ENCODE measurements at places on chromosomes 1 and 21.

DNA sequence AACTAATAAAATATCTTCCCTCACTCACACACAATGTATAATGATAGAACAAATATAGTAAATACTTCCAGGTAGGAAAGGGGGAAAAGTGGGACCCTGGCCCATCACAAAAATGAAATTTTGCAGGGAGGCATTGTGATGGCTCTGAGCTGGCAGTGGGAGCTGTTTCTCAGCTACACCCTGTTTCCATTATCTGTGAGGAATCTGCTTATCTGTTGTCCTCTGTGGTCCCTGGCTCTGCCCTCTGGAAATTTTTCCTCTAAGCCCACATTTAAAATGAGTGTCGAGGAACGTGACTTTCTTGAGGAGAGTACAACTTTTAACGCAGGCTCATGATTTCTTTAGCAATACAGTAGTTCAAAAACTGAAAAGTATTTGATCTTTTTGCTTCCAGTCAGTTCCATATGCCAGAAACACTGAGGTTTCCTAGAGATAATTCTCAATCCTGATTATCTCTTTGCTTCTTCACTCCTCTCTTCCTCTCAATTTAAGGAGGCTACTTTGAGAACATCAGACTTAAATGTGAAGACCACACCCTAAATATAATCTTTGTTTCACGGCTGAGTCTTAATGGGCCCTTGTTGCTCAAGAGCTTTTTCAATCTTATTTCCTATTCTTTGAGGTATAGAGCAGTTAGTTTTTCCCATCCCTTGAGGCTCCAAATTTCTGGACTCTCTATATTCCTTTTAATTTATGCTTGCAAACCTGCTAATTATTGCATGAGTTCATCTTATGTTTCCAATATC, 5.0 kb upstream of the EEIG2 start:
- DNase-seq: no peak

GRCh38 chr1:206766251-206766856, 4.2 kb upstream of the IL19 start:
- peak; percentile 68 for DNase-seq

- no peak for DNase-seq
These were observed 9.5 kb downstream of the CD5L start for GRCh38 chr1:157831968-157832626.

GRCh38 chr1:53413175-53414001, 45.8 kb upstream of the DMRTB1 start:
- DNase-seq: peak; percentile 38

DNA sequence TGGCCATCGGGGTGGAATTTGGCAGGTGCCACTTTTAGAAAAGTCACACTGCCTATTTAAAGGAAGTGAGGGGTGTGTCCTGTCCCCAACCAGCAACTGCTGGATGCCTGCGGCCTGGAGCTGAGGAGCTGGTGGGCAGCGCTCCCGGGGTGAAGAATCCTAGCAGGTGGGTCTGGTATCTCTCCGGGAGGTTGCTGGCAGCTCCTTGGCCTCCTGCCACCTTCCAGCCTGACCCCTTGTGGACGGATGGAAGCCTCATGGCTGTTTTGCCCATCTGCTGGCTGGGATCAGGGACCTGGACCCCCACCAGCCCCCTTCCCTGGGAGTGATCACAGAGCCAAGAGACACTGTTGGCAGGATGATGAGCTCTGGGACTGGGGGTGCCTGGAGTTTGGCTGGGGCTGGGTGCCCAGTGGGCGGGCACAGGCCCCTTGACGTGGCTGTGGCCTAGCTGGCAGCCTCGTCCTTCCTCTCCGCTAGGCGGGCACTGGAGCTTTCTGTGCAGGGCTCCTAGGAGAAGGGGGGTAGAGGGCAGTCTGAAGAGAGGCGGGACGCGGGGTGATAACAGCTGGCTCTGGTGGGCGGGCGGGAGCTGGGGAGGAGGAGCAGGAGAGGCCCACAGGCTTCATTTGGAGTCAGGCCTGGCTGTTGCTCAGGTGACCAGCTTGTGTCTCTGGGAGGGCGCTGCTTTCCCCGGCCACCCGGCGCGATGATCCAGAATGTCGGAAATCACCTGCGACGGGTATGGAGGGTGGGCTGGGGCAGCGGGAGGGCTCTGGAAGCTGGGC, at the start of gene ACOT11:
Gene ACOT11, plus strand, starts transcription at position 628 of the 788 bp plus-strand sequence. Its CDS starts 82 bp downstream, at position 710.
- no peak for DNase-seq

- no peak for DNase-seq
These were observed 1.4 kb downstream of the CFAP45 start for GRCh38 chr1:159898527-159898926.

DNA sequence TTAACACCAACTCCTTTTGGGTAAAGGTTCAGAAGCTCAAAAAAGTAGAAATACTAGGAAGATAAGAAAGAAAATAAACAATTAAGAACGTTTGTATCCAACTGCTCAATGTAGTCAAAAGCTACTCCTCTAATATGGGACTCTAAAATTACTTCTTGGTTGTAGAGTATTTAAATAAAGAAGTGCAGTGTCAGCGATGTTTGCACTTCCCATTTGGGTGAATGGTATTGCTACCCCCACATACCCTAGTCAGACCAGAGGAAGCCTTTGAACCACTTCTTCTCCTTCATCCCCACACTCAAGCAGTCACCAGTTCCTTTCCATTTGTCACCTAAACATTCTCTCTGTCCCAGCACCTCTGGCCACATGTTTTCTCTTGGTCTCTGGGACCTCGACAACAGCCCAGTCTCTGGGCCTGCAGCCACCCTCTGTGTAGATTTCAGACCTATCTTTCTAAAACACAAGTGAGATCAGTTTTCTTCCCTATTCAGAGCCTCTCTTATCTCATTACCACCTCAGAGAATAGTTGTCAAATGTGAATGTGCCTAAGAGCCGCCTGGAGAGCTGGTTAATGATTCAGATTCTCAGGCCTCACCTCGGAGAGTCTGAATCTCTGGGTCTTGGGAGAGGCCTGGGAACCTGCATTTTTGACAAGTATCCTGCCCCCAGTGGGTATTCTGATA, 109.8 kb downstream of the OMA1 start:
- no peak for DNase-seq

DNA sequence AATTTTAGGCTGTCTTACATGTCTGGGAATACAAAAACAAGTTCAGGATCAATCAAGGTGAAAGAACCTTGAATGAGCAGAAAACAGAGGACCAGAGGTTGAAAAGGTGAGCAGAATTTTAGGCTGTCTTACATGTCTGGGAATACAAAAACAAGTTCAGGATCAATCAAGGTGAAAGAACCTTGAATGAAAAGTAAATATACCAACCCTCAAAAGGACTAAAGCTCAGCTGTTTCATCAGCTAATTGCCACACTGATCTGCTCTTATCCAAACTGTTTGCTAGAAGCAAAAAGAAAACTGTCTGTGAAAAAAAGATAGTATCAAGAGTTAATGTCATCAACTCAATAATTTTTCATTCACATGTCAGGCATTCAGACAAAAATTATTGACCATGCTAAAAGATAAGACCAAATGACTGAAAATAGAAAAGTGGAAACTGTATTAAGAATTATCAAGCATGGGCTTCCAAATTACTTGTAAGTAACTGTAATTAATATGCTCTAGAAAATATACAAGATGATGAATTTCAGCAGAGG, 69.2 kb downstream of the LTN1 start:
- no peak for DNase-seq

GRCh38 chr1:17678011-17678410, 77.1 kb upstream of the ACTL8 start:
- no peak for DNase-seq

GRCh38 chr1:199545780-199546179, 481.7 kb upstream of the NR5A2 start:
- no peak for DNase-seq

GRCh38 chr1:95236784-95237575, 3.0 kb downstream of the RWDD3 start:
- no peak for DNase-seq

DNA sequence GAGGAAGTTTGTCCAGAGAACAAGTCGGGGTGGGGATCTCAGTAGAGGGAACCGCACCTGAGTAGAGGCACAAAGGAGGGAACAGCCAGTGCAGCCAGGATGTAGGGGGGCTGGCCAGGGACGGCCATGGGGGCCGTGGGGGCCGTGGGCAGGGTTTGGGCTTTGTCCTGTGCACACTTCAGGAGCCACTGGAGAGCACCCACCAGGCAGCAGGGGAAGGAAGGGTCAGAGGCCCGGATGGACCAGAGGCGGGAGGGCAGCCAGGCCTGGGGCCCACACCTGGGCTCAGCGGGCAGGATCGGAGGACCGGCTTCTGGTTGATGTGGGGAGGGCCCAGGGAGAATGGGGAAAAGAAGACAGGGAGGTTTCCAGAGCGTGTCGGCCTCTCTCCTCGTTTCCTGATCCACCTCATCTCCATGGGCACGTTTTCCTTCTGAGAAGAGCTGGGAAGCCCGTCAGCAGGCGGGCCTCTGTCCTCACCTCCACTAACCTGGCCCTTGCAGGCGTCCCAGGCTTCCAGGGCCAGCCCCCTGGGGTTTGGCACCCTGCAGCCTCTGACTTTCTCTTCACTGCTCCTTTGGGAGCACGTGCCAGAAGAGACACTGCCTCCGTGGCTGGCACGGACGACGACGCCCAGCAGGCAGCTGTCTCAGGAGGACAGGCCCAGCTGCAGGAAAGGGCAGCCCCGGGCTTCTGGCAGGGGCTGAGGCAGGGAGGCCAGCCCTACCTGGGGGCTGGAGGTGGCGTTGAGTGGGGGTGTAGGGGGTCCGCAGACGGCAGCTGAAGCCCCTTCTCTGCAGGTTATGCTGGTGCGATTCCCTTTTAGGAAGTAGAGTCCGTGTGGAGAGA, 16.8 kb upstream of the PDXK start:
- no peak for DNase-seq

DNA sequence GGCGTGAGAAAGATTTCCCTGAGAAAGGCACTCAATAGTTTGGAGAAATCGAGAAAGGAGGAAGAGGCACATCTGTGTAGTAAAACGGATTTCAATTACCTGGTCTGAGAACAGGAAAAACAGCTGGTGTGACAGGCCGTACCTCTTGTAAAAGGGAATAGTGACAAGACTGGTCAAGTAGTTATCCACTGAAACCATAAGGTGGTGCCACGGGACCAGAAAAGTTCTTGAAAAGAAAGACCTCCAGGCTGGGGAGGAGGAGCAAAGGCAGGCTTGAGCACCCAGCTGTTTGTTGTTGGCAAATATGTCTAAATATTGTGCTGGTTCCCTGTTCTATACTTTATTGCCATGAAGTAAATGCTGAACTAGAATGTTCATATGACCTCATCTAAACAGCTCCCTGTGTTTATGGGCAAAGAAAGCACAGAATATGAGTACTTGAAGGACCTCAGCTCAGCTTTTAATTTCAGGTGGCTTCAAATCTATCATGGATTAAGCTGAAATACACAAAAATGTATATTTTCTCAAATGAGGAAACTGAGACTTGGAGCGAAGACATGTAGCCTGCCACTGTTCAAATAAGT, 4.0 kb downstream of the HAO2 start:
- DNase-seq: no peak

GRCh38 chr1:193141804-193142203, 20.0 kb downstream of the CDC73 start:
- DNase-seq: no peak

DNA sequence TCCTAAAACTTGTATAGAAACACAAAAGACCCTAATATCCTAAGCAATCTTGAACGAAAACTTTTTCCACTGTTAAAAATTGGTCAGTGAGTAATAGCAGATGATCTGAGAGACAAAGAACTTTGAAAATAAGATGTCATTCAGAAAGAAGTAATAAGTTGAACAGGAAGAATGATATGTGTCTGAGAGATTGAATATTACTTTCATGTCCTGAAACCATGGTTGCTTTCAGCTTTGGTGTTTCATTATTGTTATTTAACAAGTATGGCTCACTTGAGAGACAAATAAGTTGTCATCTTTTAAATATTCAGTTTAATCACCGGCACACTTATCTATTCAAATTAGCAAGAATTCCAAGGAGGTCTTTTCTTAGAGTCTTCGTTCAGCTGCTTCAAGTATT, 11.4 kb downstream of the PRKACB start:
- DNase-seq: no peak

- no peak for DNase-seq
These were observed 177.0 kb upstream of the TNR start for GRCh38 chr1:175920381-175920780.

DNA sequence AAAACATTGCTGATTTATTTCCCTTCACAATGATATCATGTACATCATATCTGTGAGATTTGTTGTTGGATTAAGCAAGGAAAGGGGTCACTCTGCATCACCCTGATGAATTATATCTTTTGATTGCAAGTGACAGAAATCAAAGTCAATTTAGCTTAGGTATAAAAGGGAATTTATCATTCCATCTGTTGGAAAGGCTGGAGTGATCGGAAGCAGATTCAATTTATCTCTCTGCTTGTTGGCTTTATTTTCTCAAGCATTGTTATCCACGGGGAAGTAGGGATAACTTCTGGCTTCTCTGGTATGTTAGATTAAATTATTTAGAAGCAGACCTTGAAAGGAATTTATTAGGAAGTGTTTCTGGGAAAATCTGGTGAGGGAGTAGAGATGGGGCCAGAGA, 226.6 kb downstream of the PTGER3 start:
- DNase-seq: no peak

GRCh38 chr1:36622741-36623648, 140.3 kb upstream of the CSF3R start:
- DNase-seq: no peak

GRCh38 chr1:90550626-90551406, 166.3 kb downstream of the BARHL2 start:
- DNase-seq: no peak

GRCh38 chr1:192702212-192702902, 66.4 kb downstream of the RGS13 start:
- DNase-seq: no peak

GRCh38 chr1:10682449-10683309, 113.8 kb downstream of the CASZ1 start:
- no peak for DNase-seq

DNA sequence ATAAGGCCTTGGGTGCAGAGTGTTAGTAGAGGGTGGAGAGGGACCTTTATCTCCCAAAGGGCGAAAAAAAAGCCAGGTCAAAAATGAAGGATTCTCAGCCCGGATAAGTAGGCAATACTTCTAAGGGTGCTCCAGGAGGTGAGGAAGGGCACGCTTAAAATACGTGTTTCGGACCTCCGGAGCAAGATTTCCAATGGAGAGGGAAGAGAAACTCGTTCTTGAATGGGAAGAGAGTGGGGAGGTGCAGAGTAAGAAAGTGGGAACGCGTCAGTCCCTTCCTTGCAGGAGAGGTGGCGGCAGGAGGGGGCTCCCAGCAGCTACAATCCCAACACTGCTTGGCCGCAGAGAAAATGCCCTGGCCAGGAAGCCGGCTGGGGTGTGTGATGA, 581 bp downstream of the EFCAB14 start:
- DNase-seq: no peak

- DNase-seq: no peak
These were observed 54.6 kb downstream of the PRKCZ start for GRCh38 chr1:2104621-2105427.

All from activated CD4-positive, alpha-beta T cell treated with anti-CD3 and anti-CD28 coated beads for 4 hours (primary cell).